ENCODE measurements at places on chromosomes 6 and 20.

DNA sequence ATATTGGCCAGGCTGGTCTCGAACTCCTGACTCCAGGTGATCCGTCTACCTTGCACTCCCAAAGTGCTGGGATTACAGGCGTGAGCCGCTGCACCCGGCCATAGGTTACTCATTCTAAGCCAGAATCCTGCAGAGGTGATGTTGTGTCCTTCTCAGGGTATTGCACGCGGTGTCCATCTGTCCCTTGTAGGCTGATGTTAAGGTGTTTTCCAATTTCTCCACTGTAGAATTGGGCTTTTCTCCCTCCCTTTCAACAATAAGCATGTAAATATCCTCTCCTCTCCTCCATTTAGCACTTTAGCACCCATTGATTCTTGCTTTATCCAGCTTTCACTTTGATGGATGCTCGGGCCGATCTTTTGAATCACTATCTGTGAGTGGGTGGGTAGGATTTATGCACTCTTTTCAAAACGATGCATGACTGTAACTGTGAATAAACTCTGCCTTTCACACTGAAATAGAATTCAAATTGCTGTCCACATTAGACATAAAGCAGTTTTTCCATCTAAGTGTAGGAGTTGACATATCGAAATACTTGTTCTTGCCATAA, 52.6 kb downstream of the ZBTB2 start:
- DNase-seq = no peak

DNA sequence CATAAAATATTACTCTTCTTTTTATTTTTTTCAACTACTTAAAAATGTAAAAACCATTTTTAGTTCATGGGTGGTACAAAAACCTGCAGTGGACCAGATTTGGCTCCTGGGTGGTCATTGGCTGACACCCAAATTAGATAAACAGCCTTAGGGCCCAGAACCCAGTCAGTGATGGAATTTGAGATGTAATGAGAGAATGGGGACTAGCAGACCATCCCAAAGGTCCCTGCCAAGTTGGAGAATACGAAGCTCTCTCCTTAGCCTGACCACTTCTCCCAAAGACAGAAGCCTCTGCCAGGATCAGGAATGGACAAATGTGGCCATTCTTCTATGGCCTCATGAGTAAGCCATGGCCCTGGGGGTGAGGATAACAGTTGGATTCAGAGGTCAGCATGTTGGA, 194.7 kb downstream of the NFATC2 start:
- no peak for DNase-seq

DNA sequence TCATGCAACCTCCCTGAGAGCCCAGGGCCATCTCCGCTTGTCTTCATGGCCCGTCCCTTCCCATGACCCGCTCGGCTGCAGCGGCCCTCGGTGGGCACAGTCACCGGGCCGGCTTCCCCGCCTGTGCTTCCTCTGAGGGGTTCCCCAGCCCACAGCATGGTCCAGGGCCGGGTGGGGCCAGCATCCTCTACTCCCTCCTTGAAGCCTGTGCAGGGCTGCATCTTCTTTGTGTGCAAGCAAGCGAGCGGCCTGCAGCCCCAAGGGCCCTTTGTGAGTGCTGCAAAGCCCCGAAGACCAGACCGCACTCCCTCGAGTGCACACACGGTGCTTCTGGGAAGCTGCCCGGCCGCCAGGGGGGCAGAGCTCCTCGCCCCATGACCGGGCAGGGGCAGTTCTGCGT, 265.8 kb downstream of the TAF4 start:
- no peak for DNase-seq

DNA sequence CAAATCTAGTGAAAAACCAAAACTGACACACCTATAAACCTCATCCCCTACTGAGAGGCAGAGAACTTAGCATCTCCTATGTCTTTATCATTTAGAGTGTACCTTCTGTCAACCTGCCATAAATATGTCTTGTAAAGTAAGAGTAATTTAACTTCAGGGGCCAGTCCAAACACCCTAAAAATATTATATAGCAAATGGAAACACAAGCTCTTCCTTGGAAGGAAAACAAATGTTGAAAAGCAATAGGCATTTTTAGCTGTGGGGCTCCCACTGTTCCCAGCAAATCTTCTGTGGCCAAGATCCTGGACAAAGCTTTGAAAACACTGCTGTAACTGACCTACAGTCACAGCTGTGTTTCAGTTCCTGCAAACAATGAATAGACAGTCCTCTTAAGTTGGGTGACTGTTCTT, 140.0 kb upstream of the RNF217 start:
- DNase-seq = no peak

DNA sequence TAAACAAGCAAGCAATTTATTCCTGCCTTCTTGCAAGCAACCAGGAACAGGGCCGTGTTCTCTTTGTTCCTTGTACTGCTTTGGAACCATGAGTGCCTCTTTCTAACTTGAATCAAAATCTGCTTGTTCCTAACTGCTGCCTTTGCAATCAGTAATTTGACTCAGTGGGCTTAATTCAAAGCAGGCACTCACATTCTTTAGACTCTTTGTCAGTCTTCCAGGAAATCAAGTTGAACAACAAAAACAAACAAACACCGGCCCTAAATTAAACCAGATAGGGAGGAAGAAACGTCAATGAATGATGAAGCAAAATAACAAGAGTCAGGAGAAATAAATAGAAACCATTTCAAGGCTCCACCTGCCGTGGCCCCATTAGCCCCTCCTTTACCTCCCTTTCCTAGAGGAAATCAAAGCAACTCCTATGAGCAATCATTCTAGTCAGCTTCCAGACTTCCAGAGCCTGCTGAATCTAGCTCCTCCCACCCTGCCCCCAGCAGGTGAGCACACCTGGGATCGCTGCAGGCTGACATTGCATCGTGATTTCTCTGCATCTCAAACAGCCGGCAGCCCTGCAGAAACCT, 582.2 kb upstream of the FLRT3 start:
- peak; percentile 40 for DNase-seq

DNA sequence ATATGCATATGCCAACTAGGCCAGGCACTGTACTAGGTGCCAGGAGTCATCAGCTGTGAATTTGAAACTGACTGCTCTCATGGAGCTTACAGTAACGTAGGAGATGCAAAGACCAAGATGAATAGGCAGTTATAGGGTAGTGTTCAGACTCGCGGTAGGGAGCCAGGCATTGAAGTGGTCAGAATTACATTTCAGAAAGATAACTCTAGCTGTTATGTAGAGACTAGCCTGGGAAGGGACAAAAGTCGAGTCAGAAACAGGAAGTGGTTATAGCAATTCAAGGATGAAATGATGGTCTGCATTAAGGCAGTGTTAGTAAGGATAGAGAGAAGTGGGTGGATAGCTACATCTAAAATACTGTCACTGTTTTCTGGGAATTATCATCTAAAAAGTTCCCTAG, 56.6 kb downstream of the PCMT1 start:
- no peak for DNase-seq

- no peak for DNase-seq
Observed at GRCh38 chr20:4151991-4152695, 136.8 kb upstream of the RNF24 start.

- no peak for DNase-seq
Observed at GRCh38 chr6:166465003-166465399, 82.3 kb upstream of the MPC1 start.

DNA sequence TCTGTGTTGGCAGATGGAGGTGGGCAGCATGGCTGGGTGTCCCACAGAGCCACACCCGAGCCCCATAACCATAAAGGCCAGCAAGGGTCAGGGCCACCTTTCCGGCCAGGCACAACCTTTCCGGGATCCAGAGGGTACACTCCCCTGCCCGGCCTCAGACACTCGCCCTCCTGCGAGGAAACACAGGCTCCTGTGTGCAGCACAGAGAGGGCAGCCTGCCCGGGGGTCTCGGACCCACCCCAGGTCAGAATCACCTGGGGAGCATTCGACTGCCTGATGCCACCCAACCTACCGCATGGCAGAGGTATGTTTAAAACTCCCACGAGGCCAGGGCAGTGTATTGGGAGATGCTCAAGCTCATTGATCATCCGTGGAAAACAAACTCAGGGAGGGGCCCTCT, 260.3 kb downstream of the TAF4 start:
- no peak for DNase-seq

DNA sequence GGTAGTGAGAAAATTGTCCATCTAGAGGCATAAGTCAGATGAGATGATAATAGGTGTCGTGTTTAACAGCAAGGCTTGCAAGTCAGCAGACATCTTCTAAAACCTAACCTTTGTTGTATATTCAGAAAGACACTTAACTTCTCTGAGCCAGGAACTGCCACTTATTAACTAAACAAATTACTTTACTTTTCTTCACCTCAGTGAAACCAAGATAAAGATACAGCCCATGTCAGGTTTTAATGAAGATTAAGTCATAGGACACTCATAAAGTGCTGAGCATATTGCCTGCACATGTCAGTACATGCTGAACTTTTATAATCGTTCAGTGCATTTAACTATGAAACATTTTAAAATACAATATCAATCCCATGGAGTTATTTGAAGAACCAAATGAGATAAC, 286.8 kb downstream of the NKAIN2 start:
- no peak for DNase-seq

DNA sequence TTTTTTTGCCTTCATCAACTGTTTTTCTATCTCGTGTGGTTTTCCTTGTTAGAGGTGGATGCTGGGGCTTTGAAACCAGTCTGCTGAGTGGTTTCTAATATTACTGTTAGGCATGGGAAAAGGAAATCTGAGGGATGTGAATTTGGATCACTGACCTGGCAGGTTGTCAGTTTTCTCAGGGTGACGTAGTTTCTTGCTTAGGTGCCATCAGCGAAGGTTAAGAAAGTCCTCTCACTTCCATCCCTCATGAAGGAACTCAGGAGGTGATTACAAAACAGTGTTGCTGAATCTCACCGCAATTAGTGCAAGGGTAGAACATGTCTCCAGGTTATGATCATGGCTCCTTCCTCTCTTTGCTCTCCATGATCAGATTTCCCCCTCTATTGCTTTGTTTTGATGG, 135.9 kb downstream of the SOX4 start:
- no peak for DNase-seq

DNA sequence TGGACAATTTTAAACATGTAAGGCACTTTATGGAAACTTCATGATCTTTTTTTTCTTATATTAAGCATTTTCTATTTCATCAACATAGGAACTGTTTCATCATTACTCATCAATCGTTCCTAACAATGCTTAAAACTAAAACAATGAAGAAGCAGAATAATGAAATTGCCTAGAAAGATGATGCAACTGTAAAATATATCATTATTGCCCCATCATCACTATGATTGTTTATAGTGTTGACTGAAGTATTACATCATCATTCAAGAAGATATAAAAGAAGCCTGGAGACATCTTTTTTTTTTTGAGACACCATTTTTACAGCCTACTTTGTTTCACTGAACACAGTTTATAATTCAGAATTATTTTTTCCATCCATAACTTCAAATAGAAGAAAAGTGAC, 147.2 kb downstream of the TRDN start:
- no peak for DNase-seq

DNA sequence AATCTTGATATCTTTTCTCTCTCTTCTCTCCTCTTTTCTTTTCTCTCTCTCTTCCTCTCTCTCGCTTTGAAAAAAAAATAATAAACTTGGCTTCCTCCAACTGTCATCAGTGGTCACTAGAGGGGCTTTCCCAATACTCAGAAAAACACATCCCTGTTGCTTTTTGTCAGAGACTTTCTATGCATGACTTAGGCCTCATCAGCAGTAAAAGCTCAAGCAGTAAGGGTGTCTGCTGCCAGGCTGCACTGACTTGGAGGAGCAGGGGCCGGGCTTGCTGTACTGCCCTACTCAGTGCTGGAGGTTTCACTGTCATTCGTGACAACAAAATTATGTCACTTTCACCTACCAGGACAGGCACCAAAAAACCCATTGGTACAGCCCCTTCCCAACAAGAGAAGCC, 272.0 kb downstream of the ADGB start:
- DNase-seq = no peak

DNA sequence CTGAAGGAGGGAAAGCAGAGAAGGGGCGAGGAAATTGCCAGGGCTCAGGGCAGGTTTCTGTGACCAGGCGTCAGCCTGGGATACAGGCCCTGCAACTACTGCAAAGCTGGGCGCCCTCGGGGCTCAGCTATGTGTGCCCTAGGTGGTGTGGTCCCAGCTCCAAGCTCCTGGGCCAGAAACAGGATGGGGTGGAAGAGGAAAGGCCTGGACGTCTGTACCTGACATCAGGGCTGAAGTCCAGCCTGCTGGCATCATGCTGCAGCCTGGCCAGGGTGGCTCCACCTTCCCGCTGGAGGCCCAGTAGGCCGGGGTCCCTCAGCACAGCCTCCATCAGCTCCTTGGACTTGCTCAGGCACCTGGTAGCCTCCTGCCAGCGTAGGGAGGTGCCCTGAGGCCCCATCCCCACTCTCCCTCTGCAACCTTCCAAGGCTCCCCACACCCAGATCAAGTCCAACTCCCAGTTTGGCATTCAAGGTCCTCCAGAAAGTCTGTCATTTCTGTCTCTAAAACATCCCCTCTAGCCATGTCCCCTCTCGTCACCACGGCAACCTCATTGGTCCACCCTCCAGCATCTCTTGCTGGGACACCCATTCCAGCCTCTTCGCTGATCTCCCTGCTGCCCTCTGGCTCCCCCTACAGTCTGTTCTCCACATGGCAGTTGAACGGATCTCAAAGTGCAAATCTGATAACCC, 38.2 kb downstream of the KIAA1755 start:
- peak; percentile 67 for DNase-seq

DNA sequence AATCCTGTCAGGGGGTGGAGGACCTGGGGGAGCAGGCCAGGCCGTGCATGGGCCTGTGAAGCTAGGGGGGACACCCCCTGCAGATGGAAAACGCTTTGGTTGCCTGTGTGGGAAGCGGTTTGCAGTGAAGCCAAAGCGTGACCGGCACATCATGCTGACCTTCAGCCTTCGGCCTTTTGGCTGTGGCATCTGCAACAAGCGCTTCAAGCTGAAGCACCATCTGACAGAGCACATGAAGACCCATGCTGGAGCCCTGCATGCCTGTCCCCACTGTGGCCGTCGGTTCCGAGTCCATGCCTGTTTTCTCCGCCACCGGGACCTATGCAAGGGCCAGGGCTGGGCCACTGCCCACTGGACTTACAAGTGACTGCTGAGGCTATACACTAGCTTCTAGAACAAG, 1.8 kb downstream of the ZBTB9 start:
- DNase-seq = no peak

- DNase-seq = no peak
Observed at GRCh38 chr20:32538526-32538939, 46.6 kb downstream of the NOL4L start.

GRCh38 chr6:73743081-73743480, 47.1 kb downstream of the CD109 start:
- no peak for DNase-seq

DNA sequence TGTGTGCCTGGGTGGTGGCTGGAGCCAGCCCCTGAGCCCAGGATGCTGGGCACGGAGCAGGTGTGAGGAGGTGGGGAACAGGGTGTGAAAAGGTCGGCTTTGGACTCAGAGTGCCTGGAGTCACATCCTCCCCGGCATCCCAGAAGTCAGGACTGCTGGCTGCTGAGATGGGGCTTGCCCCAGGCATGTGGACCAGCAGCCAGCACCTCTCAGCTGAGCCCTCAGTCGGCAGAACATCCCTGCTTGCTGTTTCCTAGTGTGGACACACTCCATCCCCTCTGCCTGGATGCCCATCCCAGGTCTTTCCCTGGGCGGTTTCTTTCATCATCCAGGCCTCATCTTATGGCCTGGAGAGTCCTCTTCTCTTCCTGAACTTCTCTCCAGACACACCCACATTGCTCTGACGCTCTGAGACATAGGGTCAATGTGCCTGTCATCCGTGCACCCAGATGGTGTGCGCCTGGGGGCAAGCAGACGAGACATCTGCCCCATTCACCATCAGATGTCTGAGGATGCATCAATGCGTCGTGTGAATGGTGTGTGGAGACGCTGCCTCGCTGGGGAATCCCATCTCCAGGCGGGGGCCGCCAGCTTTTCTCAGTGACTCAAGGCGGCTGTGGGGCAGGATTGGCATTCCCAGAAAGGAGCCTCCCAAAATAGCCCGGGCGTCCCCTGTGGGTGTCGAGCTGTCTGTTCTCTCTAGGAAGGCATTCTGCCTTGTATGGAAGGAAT, 104.2 kb downstream of the SYCP2 start:
- no peak for DNase-seq

Data from A549 (cell line).